Left kidney (tissue), 8 donors: ENCODE measurements at places on chromosomes 4 and X. TPM values are rescaled to one million over a fixed set of nuclear protein-coding genes. Genes with fewer than 3 reads are reported as not detected.

GRCh38 chrX:70446380-70447350 lies 2.0 kb downstream of the DLG3 start:
- DNase-seq: no peak

GRCh38 chr4:61996943-61997342 lies 796.8 kb downstream of the ADGRL3 start:
- no peak for DNase-seq

DNA sequence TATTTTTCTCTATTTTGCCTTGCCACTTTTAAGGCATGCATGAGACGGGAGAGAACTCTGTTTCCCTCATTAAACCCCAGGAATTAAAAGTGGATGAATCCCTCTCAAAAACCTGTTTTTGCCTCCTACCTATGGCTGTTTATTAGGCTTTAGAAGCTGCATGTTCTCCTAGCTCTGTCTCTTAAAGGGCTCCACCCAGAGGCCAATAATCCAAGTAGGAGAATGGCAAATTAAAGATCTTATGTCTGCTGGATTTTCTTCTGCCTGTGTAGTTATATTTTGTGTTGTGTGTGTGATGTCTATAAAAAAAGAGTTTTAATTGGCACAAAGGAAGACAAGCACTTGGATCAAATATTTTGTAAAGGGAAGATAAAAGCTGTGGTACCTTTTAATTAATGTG lies 32.4 kb downstream of the MAGEC1 start:
- no peak for DNase-seq

DNA sequence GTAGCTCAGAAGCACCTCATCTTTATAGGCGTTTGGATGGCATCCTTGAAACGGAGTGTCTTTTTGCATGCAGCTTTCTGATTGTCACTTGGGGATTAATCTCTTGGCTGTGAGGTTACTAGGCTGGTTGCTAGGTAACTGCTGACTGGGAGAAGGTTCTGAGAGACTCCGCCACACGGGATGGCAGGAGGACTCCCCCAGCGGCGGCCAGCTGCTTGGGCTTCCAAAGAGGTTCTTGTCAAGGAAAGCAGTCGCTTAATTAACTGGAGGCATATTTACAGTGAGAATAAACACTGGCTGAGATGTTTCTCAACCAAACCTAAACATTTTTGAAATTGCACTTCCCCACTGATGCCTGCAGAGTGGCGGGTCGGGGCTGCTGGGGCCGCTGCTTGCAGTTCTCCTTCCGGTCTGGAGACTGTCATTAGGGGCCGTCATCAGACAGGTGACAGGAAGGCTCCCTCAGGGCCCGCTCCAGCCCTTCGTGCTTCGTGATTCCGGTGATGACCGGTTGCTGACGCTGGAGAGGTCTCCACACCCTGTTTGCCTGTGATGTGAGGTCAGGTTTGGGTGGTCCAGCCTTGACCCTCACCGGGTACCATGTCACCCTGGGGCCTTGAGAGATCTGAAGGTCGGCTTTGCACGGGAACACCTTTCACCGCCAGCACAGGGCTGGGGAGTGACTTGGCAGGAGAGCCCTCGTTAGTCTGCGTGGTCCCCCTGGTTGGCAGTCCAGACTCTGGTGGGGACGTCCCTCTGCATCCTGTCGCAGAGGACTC lies 9.1 kb downstream of the NSG1 start:
- no peak for DNase-seq

GRCh38 chrX:48833542-48834138 lies 1.8 kb downstream of the PCSK1N start:
- DNase-seq: no peak

The GAGE12G gene
- not detected for polyA plus RNA-seq

The CFAP97 gene
- 55.2 TPM for polyA plus RNA-seq

The PNMA3 gene
- 33.8 TPM for polyA plus RNA-seq
